ENCODE measurements at places on chromosomes 16 and 17. TPM values are rescaled to one million over a fixed set of nuclear protein-coding genes. Genes with fewer than 3 reads are reported as not detected.

- no peak for DNase-seq
These were observed 6.8 kb upstream of the CCL3L1 start for GRCh38 chr17:36203335-36203734.

DNA sequence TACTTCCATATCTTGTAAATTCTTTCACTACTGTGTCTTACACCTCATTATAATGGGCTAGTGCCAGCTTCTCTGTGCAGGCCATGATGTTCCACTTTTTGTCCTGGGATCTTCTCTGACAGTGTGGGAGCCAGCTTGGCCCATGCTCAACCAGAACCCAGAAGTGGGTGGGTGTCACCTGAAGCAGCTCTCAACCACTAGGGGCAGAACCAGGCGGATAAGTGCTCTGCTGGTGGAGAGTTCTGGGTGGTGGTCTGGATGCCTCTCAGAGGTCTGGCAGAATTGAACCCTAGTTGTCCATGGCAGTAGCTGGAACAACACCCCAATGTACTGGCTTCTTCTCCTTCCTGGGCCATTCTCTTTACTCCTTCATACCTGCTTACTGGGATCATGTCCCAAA is 254.1 kb upstream of the N4BP1 start:
- DNase-seq: no peak

Gene FBXL16
- total RNA-seq: 2.4 TPM

Gene SLC35G6
- not detected for total RNA-seq

Gene SECTM1
- 60.4 TPM for total RNA-seq

- DNase-seq: no peak
These were observed 460.6 kb downstream of the KCNJ2 start for GRCh38 chr17:70629902-70630301.

- DNase-seq: no peak
These were observed 9.2 kb downstream of the STAT3 start for GRCh38 chr17:42378959-42379594.

Gene CD7
- total RNA-seq: 56.7 TPM

DNA sequence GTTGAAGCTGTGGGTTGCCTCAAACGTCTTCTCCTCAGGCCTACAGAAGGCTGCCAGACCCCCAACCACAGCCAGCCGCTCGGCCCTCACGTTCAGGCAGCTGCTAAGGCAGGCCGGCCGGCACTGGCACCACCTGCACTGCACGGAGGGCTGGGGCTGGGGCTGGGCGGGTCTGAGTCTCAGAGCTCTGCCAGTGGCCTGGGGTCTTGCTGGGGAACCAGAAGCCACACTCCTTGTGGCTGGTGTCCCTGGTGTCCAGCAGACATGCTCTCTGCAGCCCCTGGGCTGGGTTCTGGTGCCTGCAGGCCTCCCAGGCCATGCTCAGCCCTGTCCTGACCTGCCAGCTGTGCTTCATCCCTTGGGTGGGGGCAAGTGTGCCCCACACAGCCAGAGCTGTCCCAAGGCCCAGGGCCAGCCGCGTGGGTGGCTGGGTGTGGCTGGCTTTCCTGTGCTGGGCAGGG is 42.0 kb downstream of the BAHCC1 start:
- DNase-seq: no peak

DNA sequence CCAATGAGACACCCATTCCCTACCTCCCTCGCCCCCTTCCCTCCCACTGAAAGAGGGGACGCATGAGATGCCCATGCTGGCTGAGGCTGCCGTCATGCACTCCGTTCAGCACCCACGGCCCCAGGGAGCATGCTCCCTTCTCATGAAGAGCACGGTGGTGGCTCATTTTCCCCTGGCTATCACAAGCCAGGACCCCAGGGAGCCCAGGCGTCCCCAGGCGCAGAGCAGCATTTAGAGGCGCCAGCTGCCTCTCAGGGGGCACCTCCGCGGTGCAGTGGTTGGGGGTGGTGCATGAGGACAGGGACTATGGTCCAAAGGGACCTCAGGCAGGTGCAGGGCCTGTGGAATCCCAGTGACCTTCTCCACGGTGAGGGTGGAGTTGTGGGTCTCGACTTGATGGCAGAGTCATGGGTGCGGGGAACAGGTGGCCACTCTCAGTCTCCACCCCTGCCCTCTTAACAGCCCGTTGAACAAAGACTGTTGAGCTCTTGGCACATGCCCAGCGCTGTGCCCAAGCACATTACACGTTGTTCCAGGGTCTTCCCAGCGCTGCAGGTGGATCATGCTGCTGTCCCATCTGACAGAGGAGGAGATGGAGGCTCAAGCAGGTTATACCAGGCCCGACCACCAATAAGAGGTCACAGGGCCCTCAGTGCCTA is 13.6 kb downstream of the KIF19 start:
- DNase-seq: no peak
